ENCODE measurements at places on chromosomes 3 and 15. TPM values are rescaled to one million over a fixed set of nuclear protein-coding genes. Genes with fewer than 3 reads are reported as not detected.

CYFIP1 gene
- 60.0 TPM for total RNA-seq

OXTR gene
- 3.2 TPM for total RNA-seq

PRSS50 gene
- total RNA-seq = not detected

UCN2 gene
- total RNA-seq = 0.64 TPM

LSAMP gene
- 7.9 TPM for total RNA-seq

NUP210 gene
- total RNA-seq = not detected

KBTBD13 gene
- not detected for total RNA-seq

HHATL gene
- not detected for total RNA-seq

TTLL13 gene
- not detected for total RNA-seq

EIF5A2 gene
- total RNA-seq = 5.4 TPM

EPB42 gene
- total RNA-seq = not detected

STRC gene
- not detected for total RNA-seq

SUSD5 gene
- 2.2 TPM for total RNA-seq

SCN10A gene
- total RNA-seq = not detected

FRMD5 gene
- total RNA-seq = 0.54 TPM

KBTBD8 gene
- total RNA-seq = 0.31 TPM

LRIG1 gene
- total RNA-seq = 6.6 TPM

FANCD2 gene
- 1.4 TPM for total RNA-seq

POLQ gene
- total RNA-seq = 0.68 TPM

ONECUT1 gene
- total RNA-seq = not detected

CHRNA7 gene
- total RNA-seq = 2.8 TPM

DHX36 gene
- total RNA-seq = 39.4 TPM

TRPM7 gene
- 39.9 TPM for total RNA-seq

GREM1 gene
- 0.10 TPM for total RNA-seq

CDCP1 gene
- 0.78 TPM for total RNA-seq

TMCO5A gene
- total RNA-seq = not detected

CAMK1 gene
- total RNA-seq = 34.8 TPM

CAMK2N2 gene
- not detected for total RNA-seq

DENND6A gene
- total RNA-seq = 10.9 TPM

MYL3 gene
- total RNA-seq = 1.7 TPM

TEX55 gene
- total RNA-seq = not detected

XYLB gene
- 3.8 TPM for total RNA-seq

RNF7 gene
- 98.0 TPM for total RNA-seq

LXN gene
- total RNA-seq = 71.8 TPM

UBE2E2 gene
- total RNA-seq = 108 TPM

GPR15 gene
- total RNA-seq = not detected

TMEM266 gene
- total RNA-seq = not detected

RHOV gene
- total RNA-seq = not detected

GCSAM gene
- not detected for total RNA-seq

SGO1 gene
- total RNA-seq = 1.9 TPM

CPNE9 gene
- not detected for total RNA-seq

SERPINI2 gene
- not detected for total RNA-seq
